ENCODE measurements at places on chromosomes 1 and 21.

GRCh38 chr1:3251099-3251806 lies 182.2 kb downstream of the PRDM16 start:
- DNase-seq = no peak

DNA sequence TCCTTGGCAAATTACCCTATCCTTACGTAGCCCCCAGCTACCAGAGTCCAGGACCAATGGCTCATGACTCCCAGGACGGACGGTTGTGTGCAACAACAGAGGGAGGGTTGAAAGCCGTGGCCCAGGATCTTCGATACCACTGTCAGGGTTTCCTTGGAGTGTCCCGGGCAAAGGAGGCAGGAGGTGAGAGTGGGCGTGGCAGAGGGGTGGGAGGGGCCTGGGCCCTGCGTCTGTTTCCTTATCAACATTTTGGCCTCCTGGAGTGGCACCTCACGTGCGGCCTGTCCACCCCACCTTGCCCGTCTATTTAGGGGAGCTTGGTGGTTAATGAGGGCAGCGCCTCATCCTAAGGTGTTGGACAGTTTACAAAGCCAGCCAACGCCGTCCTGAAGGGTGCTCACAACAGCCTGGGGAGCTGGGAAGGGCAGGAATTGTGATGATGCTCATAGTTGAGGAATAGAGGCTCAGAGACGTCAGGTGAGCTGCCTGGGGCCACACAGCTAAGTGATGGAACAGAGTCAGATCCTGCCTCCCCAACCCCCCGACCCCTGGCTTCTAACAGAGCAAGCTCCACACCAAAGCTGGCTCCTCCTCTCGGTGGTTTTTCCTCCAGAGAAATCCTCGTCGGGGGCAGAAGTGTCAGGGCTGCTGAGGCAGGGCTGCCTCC lies 17.4 kb upstream of the ARHGEF10L start:
- no peak for DNase-seq

DNA sequence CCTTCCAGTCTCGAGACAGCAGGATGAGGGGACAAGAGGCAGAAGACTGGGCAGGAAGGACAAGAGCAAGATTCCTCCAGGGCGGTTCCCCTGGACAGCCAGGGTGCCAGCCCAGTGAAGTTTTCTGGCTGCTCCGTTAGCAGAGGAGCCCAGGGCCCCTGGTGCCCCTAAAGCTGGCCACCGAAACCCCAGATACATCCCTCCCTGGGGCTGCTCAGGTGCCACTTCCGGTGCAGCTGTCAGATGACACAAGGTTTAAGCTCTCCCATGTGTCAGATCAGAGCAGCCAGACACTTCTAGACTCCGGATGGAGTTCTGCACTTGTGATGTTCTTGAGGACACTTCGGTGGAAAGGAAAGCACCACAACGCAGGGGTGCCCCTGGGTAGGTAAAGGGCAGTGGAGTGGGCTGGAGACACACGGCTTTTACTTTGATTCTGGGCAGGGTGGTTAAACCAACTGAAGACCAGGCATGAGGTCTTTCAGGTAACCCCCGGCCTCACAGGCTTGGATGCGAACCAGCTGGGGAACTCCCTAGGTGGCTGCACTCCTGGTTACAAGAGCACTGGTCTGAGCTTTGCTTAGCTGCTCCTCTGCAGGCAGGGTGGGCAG lies 85.7 kb downstream of the ITPKB start:
- no peak for DNase-seq

DNA sequence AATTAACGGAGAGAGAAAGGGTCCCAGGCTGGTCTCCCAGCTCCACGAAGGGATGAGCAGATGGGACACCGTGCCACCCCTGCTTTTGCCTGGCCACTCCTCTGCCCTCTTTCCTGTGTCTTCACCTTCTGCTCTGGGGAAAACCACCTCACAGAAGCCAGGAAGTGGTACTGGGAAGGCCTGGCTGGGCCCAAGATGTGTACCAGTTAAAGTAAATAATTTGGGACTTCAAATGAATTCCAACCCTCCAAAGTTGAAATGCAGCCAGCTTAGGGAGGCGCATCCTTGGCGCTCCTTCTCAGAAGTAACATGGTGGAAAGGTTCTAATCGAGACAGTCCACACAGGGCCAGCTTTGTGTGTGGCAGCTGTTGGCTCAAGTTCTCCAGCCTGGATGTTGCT lies 45.7 kb downstream of the MAP3K21 start:
- DNase-seq = no peak

DNA sequence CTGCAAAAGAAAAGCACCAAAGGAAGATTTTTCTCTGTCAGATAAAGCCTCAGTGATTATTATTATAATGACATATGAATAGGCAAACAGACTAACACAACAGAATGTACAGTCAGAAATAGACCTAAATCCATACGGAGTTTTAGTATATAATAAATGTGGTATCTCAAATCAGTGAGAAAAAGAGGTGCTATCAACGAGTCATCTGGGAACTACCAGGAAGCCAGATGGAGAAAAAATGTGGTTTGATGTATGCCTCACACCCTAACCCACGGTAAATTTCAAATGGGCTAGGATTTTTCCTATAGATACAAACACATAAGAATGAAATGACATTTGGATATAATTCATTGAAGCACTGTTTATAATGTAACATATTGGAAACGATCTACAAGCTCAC lies 110.3 kb downstream of the ODF2L start:
- DNase-seq = no peak
